ENCODE measurements at places on chromosomes 5 and 9.

GRCh38 chr9:38141746-38142591 is 72.9 kb upstream of the SHB start:
- no peak for DNase-seq

DNA sequence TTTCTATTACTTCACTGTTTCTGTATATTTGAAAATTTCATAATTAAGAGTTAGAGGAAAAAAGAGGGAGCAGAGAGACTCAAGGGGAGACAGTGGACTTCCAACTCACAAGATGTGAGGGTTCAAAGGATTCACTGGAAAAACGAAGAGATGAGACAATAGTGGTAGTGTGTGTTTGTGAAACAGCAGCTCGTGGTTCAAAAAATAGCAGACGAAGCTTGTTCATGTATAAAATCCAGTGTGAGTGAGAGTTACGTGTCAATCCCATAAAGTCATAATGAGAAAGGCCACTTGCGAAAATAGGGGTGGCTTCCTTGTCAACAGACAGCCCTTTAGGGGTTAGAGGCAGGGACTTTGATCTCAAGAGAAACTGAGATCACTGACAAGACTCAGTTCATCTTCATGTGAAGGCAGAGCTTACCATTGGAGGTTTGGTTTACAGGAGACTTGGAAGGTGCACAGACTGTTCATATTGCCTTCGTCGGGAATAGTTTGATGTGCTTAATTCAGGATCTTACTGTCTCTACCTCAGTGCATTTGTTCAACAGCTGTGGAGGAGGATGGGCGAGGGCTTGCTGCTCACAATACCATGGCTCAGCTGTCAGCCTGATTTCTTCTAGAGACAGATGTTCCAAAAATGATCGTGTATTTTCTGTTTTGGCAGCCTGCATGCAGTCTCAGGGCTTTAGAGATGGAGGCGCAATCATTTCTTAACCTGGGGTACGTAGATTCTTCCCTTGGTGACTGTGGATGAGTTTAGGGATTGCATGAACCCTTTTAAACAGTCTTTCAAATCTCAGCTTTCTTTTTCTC is 105.7 kb upstream of the KLF9 start:
- no peak for DNase-seq

- DNase-seq, result no peak
Observed at GRCh38 chr5:174210596-174211276, 165.2 kb downstream of the NSG2 start.

GRCh38 chr9:27108981-27109541 is at the start of gene TEK:
TEK (plus strand) TSS chr9:27109225; CDS start chr9:27109591, 366 bp downstream.
- no peak for DNase-seq

- DNase-seq, result no peak
Observed at GRCh38 chr5:150590979-150591695, 49.3 kb upstream of the SYNPO start.

DNA sequence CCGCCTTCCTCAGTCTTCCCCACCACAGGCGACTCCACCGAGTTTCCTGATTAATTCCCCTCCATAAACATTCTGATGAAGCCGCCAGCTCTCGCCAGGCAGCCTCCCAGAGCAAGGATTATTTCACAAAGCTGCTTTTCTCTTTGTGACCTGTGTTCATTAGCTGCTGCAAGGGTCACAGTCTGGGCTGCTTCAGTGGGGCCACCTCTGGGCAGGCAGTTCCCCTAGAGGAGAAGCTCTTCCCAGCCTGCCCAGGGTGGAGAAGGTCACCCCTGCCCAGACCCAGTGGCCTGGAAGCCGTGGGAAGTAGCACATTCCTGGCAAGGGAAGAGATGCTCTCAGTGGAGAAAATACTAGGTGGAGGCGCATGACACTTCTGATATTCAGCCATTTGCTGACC is 58.4 kb upstream of the RAPGEF1 start:
- DNase-seq, result no peak

DNA sequence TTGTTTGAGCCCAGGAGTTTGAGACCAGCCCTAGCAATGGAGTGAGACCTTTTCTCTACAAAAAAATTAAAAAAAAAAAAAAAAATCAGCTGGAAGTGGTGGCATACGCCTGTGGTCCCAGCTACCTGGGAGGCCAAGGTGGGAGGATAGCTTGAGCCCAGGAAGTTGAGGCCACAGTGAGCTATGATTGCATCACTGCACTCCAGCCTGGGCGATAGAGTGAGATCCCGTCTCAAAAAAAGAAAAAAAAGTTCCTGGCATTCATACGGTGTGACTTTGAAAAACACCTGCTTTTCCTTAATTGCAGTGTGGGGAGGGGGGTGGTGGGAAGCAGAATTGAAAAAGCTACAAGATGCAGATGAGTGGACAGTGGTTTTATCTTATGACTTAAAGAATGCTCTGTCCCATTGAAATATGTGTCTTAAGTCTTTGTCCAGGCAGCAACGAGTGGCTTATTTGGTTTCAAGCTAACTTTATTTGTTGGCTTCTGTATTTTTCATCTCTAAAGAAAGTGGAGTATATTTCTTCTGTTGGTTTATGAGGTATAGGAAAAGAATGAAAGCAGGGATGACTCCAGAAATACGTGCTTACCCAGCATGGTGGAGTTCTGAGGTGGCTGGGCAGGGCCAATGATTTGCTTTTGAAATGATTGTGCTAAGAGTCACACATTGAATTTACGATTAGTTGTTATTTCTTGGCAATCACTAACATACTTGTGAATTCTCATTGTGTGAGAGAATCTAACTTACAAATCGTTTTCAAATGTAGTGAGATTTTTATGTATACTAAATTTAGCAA is 27.8 kb downstream of the ROPN1L start:
- DNase-seq, result no peak

GRCh38 chr5:32308946-32309345 is 3.8 kb downstream of the MTMR12 start:
- DNase-seq, result no peak

DNA sequence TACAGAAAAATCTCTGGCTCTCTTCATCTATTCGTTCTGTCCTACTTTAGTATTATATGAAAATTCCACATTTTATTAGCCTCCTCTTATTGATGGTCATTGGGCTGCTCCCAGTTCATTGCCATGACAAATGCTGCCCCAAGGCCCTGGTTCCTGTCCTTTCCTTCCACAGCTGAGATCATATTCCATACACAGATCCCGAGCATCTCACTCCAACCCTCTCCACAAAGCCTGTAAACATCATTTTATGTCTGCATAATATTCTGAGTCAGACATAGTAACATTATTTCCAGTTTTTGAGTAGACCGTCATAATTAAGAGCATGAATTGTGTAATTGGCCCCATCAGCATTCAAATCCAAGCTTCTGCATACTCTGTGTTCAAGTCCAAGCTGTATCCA is 86.3 kb downstream of the MVB12B start:
- DNase-seq, result no peak

- DNase-seq, result peak; percentile 26
Observed at GRCh38 chr5:10635257-10635866, 71.5 kb downstream of the ANKRD33B start.

GRCh38 chr9:38342096-38342495 is 50.4 kb upstream of the ALDH1B1 start:
- no peak for DNase-seq

DNA sequence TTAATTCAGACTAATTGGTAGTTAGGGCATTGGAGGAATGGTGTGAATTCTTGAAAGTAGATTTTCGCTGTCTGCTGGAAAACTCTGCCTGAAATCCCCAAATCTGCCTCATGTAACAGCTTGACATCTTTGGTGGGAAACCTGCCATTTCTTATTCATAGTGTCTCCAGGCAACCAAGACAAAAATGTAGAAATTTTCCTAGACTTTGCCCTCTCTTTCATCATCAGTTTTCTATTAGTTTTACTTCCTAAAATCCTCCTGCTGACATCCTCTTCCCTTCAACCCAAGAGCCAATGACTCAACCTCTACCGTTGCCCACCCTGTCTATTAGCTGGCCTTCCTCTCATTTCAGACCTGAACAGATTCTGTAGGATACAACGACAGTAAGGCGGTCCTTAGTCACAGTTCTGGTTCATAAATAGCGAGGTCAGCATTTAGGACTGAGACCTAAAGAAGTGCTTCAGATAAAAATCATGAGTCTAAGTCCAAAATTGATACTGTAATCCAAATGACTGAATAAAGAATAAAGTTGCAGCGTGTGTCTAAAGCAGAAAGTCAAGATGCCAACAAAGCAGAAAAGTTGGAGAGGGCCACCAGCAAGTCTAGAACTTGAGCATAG is 133.9 kb downstream of the MUSK start:
- DNase-seq, result no peak

DNA sequence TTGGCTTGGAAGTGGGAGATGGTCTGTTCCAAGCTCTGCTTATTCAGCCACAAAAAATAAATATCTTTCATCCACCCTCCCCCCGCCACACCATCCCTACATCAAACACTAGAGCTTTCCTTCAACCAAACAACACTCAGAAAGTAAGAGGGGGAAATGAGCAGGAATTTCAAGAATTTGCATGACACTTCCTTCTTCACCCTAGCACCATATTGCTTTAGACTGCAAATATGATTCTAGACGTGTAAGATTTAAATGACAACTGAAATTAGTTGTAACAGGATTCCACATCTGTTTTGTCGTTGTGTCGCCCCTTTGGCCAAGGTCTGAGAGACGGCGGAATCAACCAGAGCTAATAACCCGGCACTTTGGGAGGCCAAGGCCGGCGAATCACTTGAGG is 88.5 kb downstream of the NDFIP1 start:
- no peak for DNase-seq

DNA sequence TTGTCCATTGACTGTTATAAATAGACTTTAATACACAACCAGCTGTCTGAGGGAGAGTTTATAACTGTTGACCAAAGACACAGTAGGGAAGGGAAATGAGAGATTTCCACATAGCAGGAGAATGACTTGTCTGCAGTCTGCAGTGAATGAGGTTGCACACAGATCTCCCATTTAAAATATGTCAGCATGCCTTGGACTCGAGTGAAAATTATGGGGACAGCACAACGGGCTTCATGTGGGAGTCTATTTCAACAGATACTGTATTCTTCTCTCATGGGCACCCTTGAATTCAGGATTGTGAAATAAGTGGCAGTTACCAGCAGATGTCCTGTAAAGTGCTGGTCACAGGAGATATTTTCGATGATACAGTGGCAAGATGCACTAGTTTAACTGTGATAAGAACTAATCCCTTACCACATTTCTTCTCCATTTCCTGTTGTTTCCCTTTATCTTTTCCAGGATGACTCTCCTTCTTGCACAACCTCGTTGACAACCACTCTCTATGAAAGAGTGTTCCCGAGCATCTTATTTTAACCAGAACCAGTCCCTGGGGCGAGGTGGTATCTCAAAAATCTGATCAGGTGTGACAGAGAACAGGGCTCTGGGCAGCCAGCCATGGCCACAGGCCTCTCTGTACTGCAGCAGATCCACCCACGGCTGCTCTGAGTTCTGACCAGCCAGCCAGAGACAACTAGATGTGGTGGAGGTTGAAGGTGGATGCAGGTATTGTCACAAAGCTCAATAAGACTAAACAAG is 51.5 kb upstream of the MAP3K1 start:
- no peak for DNase-seq

DNA sequence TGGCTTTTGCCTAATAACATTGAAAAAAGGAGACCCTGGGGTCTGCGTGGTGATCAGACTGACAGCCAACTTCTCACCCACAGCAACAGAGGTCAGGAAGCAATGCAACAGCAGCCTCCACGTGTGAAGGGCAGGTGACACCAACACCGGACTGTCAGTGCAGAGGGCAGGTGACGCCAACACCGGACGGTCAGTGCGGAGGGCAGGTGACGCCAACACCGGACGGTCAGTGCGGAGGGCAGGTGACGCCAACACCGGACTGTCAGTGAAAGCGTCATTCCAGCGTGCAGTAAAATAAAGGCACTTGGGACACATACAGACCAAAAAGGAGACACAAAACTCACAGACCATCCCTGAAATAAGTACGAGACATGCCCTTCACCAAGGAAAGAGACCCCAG is 37.2 kb upstream of the CEP72 start:
- DNase-seq, result no peak

GRCh38 chr9:105258225-105258737 is 13.8 kb downstream of the SLC44A1 start:
- DNase-seq, result no peak

DNA sequence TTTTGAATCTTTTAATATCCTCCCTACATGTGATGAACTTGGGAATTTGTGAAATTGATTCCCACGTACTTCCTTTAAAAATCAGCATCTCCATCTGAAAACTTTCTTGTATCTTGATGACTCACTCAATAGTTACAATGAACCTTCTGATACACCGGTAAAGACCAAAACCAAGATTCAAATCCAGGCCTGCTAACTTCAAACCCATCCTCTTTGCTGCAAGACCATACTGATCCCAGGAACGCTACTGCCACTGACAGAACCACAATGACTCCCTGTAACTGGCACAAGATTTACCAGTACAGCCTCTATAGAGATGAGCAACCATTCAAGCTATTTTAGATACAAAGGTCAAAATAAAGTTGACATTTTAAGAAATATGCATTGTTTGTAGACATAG is 332.9 kb downstream of the DNAH5 start:
- no peak for DNase-seq

- no peak for DNase-seq
Observed at GRCh38 chr5:107337281-107337680, 333.5 kb downstream of the EFNA5 start.

DNA sequence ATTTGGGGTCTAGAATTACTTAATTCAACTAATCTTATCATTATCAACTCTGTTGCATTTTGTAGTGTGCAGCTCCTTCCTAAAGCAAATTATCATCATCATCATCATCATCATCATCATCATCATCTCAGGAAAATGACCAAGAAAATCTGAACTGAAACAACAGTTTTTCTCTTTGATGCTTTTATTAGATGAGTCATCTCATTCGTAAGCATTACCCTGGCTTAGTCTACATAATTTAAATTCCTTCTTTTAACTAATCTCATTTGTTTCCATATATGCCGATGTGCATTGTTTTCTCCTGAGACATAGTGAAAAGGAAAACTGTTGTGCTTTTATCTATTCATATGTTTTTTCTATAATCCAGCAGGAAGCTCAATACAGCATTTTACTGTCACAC is 173.0 kb upstream of the PDE4D start:
- DNase-seq, result no peak

GRCh38 chr9:136935651-136936050 is 8.9 kb downstream of the FBXW5 start:
- no peak for DNase-seq
